ENCODE measurements at places on chromosomes 4 and X.
A peak's percentile ranks its signal among the peaks of the same experiment; 100 is the strongest.

- no peak for DNase-seq
Measured at GRCh38 chr4:73067971-73068394, 1.5 kb downstream of the COX18 start.

DNA sequence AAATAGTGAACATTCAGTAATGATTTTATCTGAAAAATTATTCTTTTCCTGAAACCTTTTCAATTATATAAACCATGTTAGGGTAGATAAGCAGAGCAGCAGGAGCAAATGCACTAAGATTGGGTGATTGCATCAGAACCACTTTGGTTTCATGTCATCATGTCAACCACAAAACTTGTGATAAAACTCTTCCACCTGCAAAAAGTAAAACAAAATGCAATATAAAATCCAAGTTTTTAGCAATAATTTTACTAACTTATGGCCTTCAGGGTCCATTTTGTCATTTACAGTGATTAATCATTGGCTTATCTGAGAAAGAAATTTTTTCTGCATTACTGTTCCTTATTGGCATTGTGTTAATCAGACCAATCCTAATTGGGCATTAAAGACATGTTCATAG lies 42.4 kb downstream of the NHS start:
- DNase-seq, result no peak

GRCh38 chr4:7929118-7929951 lies 10.3 kb downstream of the AFAP1 start:
- DNase-seq, result no peak

GRCh38 chr4:4323705-4324534 lies 33.9 kb downstream of the ZBTB49 start:
- DNase-seq, result no peak

GRCh38 chr4:162241857-162242256 lies 78.1 kb upstream of the FSTL5 start:
- no peak for DNase-seq

- DNase-seq, result no peak
Measured at GRCh38 chr4:153781717-153782416, 7.0 kb downstream of the SFRP2 start.

GRCh38 chr4:110963662-110964280 lies 340.9 kb upstream of the PITX2 start:
- no peak for DNase-seq

GRCh38 chr4:85675076-85676049 lies 200.4 kb downstream of the ARHGAP24 start:
- peak; percentile 90 for DNase-seq

DNA sequence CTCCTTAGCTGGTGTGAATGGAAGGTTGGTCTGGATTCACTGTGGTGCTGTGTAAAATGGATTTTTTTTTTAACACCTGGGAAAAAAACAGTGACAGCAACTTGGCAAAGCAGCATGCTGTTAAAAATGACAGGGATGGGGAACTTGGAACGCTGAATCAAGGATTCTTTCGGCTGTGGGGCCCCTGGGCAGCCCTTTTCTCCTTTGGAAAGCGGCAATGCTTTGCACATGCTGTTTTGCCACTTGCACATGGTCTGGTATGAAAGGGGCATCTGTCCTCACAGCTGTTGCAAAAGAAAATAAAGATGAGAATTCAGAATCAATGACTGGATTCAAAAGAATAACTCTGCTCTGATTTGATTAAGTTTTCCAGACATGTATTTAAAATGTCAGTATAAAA lies 10.7 kb upstream of the PIGA start:
- no peak for DNase-seq

- no peak for DNase-seq
Measured at GRCh38 chr4:2913168-2913567, 50.0 kb downstream of the NOP14 start.

- DNase-seq, result no peak
Measured at GRCh38 chr4:159547645-159548308, 444.9 kb downstream of the RAPGEF2 start.

DNA sequence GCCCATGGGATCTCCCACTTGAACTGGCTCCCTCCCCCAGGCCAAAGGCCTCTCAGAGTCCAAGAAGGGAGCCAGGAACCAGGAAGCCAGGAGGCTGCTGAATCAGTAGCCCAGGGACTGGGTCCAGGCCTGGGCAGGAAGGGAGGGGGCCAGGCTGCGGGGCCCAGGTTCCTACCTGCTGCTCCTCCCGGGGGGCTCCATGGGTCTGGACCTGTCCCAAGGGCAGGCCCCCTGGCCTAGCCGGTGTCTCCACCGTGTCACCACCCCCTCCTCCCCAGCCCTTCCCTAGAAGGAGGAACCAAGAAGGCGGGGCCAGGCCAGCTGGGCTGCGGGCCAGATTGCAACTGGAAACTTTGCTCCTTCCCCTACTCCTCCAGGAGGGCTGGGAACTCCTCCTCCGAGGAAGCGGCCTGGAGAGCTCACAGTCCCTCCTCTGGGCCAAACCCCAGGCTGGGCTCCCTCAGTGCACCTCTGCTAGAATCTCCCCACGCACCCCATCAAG lies at the start of gene IQSEC2:
TSS of gene IQSEC2 (minus strand) at position 264 of the 502 bp plus-strand sequence.
- no peak for DNase-seq

DNA sequence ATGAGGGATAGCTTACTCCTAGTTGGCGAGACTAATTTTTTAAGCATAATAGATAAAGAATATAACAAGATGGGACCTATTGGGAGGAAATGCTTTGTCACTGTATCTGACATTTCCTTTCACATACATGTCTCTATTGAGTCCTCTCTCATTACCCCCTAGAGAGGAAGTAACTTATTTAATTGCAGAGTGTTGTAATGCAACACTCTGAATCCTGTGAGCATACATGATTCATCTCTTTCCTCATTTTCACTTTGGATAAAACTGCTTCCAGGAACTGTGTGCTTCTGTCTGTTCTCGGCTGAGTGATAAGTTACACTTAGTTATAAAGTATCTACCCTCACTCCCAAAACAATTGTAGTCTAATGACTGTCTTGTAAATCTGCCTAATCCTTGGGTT lies 266.1 kb upstream of the ANXA10 start:
- no peak for DNase-seq

DNA sequence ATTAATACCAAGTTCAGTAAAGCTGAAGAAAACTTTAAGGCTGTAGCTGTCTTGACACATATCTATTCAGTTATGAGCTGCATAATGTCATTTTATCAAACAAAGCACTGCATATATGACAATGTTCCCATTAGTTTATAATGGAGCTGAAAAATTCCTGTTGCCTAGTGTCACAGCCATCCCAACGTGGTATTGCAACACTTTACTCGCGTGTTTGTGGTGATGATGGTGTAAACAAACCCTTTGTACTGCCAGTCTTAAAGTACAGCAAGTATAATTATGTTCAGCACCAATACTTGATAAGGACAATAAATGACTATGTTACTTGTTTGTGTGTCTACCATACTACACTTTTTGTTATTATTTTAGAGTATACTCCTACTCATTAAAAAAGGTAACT lies 1415.6 kb upstream of the PCDH7 start:
- DNase-seq, result no peak

DNA sequence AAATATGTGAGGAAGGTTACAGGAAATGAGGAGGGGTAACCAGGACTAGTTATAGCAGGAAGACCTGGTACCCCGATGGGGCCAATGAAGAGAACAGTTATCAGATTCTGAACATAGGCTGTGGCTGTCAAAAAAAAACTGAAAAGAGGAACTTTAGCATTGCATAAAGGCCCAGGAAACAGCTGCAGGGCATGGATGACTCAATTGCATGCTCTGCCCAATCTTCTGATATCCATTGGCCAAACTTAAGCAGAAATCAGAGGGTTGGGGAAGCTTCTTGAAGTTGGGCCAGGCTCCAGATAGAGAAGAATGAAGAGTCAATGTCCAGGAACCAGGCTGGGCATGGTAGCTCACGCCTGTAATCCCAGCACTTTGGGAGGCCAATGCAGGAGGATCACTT lies 1222.4 kb upstream of the PRKX start:
- no peak for DNase-seq

GRCh38 chrX:107325467-107325866 lies 119.1 kb downstream of the DNAAF6 start:
- DNase-seq, result no peak

DNA sequence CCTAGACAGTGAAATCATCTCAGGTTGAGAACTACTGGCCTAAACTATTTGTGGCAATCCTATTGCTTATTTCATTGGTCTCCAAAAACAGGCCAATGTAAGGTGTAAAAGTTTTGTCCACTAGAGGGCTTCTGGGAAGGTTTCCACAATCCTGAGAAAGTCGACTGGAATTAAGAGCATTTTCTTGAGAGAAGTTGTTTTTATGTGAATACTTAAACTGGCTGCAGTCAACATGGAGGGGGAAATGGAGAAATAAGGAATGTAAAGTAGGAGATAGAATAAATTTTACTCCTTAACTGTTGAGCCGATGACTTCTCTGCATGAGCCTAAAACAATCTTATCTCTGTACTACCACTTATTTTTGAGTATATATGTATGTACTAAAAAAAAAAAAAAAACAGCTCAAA lies 11.0 kb upstream of the EIF4E start:
- peak; percentile 8 for DNase-seq

DNA sequence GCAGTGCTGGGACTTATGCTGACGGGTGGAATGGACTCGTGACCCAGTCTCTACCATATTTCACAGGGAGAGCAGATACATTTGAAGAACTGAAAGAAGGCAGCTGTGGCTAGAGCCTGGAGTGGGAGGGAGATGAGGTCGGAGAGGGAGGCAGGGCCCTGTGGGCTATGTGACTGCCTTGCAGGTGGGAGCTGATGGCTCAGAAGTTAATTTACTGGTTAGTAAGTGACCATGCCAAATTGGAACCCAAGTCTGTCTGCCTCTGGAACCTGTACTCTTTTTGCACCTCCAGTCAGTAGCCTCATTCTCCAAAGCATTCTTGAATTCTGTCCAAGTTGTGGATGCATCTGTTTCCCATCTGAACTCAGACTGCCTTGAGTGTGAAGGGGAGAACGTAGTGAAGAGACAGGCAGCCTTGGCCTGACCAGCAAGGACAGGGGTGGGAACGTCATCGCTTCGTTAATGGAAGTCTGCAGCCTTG lies 92.3 kb downstream of the REPS2 start:
- DNase-seq, result no peak

DNA sequence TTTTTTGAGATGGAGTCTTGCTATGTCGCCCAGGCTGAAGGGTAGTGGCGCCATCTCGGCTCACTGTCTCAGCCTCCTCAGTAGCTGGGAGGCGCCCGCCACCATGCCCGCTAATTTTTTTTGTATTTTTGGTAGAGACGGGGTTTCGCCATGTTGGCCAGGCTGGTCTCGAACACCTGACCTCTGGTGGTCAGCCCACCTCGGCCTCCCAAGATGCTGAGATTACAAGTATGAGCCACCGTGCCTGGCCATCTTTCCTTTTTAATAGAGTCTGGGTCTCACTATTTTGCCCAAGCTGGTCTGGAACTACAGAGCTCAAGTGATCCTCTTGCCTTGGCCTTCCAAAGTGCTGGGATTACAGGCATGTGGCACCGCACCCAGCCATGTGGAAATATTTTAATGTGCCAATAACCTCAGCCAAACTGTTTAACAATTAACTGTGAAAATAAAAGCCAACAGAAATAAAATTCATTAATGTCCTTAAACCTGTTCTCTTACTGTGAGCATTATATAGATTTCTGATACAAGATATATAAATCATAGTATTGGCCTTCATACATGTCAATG lies 16.3 kb downstream of the PDS5A start:
- DNase-seq, result no peak

DNA sequence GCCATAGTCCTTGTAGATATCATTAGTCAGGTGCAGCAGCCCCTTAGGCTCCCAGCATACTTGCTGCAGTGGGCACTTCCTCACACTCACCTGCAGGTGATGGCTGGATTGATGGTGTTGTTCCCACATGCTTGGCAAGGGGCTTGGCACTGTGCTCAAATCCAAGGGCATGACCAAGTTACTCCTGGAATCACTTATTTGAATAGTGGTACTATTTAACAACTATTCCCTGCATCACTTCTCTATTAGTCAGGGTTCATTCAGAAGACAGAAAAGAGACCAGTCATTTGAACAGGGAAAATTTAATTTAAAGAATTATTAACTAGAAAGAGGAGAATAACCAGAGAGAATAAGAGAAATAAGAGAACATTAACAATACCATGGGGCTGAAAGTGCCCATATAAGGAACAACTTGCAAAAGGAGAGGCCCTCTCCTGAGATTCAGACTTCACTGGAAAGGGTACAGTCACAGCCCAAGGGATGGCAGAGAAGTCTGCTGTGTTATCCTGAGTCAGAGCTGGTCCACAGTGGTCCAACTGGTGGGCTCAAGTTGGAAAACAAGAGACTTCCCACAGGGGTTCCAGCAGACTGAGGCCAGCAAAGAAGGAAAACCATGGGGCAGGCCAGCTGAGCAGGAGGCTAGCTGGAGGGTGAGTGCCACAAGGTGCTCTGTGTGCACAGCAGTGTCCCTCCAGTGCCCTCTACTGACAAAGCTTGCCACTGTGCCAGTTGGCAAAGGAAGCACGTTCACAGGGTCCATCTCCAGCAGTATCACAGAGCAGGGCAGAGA lies 9.8 kb downstream of the SPP1 start:
- peak; percentile 63 for DNase-seq

GRCh38 chr4:137032222-137032621 lies 500.1 kb downstream of the PCDH18 start:
- peak; percentile 94 for DNase-seq

DNA sequence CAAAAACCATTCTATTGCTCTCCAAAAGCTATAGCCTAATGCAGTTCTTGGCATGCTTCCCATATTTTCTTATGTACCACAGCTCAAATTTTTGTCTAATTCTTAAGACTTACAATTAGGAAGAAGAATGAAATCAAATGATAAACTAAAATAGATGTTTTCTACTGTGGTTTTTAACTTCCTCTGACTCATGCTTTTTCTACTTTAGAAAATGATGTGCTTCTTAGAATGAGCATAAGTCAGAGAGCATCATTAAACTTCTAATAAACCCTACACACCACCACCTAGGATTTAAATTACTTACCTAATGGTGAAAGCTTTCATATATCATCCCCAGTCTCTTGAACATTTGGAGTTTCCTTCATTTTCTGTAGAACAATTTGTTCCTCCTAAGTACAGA lies 217.0 kb upstream of the NDST3 start:
- DNase-seq, result no peak

Measured in DMS153 (cell line).